ENCODE measurements at places on chromosomes 3 and 15.

DNA sequence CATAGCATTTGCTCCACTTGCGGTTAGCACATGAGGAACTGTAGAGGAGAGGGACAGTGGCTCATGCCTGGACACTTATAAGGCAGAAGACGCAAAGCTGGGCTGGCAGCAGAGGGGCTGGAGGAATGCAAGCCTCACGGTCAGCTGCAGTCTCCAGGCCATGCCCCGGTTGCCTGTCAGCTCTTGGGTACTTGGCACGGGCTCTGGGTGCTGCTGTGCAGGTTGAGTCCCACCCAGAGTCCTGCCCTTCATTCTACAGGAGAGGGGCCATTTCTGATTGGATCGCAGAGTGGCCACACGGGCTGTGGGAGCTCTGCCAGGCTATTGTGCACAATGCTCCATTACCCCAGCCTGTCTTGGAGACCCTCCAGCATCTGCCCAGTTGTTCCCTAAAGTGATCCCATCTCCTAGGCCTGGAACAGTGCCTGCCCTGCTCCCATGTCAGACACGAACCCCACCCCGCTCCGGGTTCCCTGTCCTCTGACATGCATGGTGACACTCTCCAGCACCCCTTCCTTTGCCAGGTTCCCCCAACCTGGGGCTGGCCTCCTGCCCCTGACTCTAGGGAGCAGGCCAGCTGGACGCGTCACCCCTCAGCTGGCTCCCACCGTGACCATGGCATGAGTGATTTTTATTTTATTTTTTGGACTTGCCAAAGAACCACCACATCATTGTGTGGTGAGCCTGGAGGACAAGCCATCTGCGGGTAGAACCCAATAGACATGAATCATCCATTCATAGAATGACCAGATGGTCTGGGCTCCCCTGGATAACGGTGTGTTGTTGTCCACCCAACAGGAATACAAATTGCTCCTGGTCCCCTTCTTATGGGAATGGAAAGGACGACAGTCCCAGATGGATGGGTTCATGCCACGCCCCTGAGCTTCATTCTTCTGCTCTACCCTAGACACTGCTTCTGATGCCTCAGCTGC lies 51.0 kb upstream of the KLF13 start:
- DNase-seq, result no peak

DNA sequence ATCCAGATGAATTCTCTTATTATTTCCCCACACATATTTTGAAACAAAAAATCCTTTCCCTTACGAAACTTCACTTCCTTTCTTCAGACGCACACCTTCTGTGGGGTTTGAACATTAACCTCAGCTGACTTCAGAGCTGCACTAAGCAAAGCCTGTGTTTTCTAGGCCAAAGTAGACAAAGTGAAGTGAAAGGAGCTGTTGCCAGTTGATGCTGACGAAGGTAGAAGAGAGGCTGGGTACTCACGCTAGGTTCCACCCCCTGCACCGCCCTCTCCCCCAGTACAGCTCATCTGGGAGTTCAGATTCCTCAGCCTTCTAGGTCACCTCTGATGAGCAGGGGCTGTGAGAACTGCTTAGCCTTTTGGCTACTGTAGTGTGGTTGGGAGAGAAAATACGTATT lies 24.1 kb downstream of the DUT start:
- no peak for DNase-seq

GRCh38 chr3:46986782-46987310 lies 7.4 kb downstream of the NBEAL2 start:
- no peak for DNase-seq

- DNase-seq, result no peak
These were observed 31.2 kb upstream of the TNIK start for GRCh38 chr3:171491361-171491760.

DNA sequence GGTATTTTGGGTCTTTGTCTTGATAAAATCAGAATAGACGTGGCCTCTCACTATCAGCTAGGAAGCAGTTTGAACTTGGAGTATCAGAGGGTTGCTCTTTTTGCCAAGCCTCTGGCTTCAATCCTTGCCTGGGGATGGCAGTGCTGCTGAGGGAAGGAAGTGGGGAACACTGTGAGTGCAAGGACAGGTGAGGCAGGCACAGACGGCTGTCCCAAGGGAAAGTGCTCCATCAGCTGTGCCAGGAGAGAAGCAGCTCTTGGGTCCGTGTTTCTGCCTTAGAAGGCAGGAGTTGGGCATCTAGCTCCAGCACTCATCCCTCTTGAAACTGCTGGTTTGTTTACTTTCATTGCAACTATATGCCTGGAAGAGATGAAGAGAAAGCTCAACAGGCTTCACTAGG lies 33.2 kb downstream of the PML start:
- no peak for DNase-seq

GRCh38 chr3:106008766-106009165 lies 140.0 kb upstream of the CBLB start:
- no peak for DNase-seq

- DNase-seq, result no peak
These were observed 3.6 kb downstream of the COL8A1 start for GRCh38 chr3:99641982-99642381.

DNA sequence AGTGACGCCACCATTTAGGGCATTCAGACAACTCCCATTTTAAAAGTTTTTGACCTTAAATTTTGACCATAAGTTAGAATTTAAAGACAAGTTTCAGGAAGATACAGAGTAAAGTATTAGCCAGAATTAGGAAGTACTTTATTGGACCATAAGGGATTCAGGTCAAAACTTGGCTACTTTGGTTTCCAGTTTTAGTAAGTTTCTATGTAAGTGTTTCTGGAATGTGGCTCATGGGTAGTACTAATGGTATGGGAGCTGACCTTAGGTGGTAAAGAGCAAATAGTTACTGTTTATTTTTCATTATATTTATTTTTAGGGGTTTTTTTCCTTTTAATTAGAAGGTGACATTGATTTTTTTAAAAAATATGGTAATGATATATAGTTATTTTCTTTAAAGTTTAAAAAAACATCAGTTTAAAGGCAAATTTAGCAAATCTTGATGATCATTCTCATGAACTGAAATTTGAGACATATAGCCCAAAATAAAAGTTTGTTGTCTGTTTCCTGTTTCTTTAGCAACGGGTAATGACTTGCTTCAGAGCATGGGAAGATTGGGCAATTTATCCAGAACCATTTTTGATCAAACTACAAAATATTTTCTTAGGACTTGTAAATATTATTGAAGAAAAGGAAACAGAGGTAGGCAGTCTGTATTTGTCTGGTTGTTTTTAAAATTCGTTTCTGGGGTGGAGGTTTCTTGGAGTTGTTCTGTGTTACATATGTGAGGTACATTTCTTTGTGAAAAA lies 34.3 kb downstream of the U2SURP start:
- no peak for DNase-seq

- no peak for DNase-seq
These were observed 64.5 kb downstream of the RPL39L start for GRCh38 chr3:187074846-187075245.

DNA sequence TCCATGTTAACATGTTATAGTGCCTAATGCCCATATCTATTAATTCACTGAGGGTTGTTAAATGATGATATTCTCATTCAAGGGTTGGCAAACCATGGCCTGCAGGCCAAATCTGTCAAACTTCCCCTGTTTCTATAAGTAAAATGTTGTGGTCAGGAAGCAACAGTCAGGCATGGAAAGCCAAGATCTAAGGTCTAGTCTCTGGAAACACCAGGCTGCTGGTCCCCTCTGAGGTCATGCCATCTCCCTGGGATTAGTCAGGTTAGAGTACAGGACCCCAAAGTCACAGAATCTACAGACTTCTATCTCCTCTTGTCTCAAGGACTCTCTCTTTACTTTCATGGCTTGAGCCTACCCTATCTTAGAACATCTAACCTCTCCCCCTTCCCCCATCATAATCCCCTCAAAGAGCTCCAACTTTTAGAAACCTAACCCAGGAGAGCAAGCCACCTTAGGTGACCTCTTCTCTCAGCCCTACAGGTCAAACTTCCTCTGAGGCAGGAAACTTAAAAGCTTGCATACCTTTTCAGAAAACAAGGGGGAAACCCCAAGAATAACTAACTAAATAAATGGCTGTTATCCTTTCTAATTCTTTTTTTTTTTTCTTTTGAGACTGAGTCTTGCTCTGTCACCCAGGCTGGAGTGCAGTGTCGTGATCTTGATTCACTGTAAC lies 15.3 kb upstream of the HERC1 start:
- no peak for DNase-seq
